HS-5 (cell line): ENCODE measurements at places on chromosomes 11 and 22.

DNA sequence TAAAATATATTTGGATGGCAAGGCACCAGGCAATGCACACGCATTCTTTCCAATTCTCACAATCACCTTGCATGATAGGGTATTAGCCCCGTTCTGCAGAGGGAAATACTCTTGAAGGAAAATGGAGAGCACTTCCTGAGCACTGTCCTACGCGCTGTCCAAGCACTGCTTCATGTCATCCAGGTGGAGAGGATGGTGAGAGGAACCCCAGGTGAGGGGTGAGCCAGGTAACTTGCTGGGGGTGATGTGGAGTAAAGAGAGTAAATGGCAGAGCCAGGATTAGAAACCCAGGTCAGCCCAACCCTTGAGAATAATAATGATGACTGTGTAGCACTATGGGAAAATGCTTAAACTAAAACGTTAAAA, 711 bp upstream of the PACSIN2 start:
- DNase-seq, result no peak

- DNase-seq, result no peak
Measured at GRCh38 chr11:27898166-27898565, 197.9 kb upstream of the BDNF start.

GRCh38 chr22:35467681-35468434, 67.9 kb downstream of the MCM5 start:
- no peak for DNase-seq

- DNase-seq, result no peak
Measured at GRCh38 chr22:39482768-39483167, 19.3 kb upstream of the MIEF1 start.

- no peak for DNase-seq
Measured at GRCh38 chr11:66473608-66474515, 6.4 kb upstream of the DPP3 start.

DNA sequence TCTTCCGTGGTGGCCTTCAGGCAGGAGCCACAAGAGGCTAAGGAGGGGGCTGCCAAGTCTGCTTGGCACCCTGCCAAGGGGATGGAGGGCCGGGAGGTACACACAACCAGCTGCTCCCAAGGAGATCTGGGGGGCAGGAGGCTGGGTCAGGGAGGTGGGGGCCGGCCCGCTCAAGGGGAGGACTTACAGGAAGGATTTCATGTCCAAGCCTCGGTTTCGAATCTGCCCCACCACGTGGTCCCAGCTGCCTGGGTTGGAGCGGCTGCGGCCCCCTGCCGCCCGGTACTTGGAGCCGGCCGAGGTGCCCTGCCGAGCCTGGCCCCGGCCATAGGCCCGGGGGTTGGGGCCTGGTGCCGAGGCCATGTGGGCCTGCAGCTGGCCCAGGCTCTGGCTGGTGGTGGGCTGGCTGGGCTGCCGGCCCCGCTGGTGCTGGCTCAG, 33.5 kb downstream of the LRRC10B start:
- no peak for DNase-seq

- DNase-seq, result no peak
Measured at GRCh38 chr11:70365544-70365927, 32.8 kb upstream of the CTTN start.

DNA sequence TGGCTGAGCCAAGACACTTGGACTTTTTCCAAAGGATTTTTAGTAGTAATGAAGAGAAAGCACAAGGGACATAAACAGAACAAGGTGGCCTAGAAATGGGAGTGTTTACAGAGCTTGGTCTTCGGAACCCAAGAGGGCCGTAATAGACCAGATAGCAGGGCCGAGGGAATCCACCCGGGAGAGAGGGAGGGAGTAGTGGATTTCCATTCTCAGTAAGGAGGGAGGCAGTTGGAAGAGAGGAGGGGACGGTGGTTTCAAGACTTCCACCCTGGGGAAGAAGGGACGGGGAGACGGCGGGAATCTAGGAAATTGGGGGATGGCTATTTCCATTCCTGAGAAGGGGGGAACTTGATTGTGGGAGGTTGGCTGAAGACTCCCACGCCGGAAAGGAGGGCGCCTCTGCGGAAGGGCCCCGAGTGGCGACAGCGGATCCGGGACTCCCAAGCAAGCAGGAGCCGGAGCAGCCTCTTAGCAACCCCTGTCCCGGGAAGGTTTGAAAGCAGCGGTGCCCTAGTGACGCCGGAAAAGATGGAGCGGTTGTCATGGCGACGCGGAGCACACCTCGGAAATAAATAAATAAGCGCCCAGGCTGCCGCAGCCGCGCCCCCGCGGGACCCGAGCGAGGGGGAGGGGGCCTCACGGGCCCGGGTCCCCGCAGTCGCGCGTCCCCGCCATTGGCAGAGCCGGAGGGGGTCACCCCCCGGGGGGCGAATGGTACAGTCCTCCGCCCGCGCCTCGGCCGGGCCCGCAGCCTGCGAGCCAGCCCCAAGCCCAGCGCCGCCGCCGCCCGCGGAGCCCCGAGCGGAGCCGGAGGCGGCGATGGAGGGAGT, 31.6 kb downstream of the EIF3F start:
- DNase-seq, result no peak

GRCh38 chr11:20020198-20020597, 140.1 kb downstream of the DBX1 start:
- no peak for DNase-seq

DNA sequence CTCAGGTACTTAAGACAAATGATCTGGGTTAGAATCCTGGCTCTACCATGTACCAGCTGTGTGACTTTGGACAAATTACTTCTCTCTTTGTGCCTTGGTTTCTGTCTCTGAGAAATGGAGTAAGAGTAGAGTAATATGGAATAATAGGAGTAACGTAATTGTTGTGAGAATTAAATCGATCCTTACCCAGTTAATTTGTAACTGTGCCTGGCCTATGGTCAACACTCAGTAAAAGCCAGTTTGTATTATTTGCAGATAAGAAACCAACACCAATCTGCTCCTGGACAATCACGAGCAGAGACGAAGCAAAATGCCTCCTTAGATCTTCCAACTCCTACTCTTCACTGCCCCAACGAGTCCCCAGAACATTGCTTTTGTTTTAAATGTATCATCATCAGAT, 266.7 kb downstream of the DCDC1 start:
- no peak for DNase-seq

DNA sequence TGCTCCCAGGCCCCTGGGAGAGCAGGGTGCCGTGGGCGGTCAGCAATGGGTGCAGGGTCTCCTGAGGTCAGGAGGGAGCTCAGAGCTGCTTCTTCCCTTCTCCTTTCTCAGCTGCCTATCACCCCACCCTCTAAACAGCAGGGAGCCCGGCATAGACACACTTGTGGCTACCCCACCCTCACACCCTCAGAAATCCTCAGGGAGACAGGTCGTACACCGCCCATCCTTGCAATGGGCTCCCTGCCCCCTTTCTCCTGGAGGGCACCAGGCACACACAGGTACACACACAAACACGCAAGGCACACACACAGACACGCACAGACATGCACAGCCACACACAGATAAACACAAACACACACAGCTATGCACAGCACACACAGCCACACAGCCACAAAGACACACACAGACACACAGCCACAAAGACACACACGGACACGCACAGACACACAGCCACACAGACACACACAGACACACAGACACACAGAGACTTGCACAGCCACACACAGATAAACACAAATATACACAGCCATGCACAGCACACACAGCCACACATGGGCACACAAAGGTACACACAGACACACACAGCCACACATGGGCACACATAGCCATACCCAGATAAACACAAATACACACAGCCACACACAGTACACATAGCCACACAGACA, 44.9 kb upstream of the TH start:
- DNase-seq, result no peak

DNA sequence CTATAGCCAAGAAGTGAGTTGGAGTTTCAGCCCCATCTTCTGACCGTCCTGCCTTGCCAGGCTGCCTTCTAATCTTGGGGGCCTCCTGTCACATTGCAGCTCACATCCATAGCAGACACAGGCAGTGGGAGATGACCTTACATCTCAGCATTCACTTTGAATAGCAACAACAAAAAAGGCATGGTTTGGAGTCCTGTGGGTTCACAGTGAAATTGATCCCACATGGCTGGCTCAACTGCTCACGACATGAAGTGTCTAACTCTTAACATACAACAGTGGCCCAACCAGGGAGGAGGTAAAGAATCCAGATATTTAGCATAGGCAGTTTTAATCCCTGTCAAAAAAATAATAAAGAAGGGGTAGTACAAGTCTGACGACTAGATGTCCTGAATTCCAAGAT, 38.1 kb downstream of the DBX1 start:
- DNase-seq, result no peak
